ENCODE measurements at places on chromosomes 7 and 10.

DNA sequence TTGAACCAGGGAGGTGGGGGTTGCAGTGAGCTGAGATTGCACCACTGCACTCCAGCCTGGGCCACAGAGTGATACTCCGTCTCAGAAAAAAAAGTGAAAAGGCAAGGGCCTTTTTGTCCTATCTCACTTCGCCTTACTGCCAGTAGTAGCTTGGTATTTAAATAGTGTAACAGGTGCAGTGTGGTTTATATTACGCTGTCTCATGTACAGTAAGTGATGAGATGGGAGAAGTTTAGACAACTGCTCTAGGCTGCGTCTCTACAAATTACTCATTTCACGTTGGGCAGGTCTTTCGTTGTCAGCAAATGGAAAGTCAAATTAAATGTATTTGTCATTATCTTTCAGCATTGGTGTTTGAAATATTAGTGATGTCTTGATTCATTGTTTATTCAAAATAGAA is 15.5 kb upstream of the PFKFB3 start:
- no peak for DNase-seq

- DNase-seq: no peak
Observed at GRCh38 chr10:9004736-9005135, 950.2 kb downstream of the GATA3 start.

DNA sequence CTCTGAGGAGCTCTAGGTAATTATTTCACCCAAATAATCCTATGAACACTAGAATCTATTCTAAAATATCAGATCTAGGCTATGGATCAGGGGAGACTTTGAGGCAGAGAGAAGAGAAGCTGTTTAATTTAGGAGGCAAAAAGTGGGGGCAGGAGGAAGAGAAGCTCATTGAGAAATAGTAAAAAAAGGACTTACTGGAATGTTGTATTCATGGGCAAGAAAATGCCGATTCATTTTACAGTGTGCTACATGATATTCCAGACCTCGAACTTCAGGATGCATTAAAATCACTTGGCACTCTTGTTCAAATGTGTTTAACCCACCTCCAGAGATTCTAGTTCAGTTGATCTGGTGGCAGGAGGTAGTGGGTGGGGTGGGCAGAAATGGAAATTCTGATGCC is 109.5 kb upstream of the ITGB1 start:
- no peak for DNase-seq

GRCh38 chr10:121684276-121684675 is 86.0 kb upstream of the FGFR2 start:
- no peak for DNase-seq

GRCh38 chr7:111630862-111631261 is 68.6 kb upstream of the IMMP2L start:
- no peak for DNase-seq

- no peak for DNase-seq
Observed at GRCh38 chr7:34104115-34104514, 198.8 kb downstream of the BMPER start.

GRCh38 chr10:22372917-22373316 is 27.6 kb downstream of the SPAG6 start:
- no peak for DNase-seq

- DNase-seq: no peak
Observed at GRCh38 chr7:83701736-83702135, 52.8 kb upstream of the SEMA3E start.

GRCh38 chr7:118836933-118837332 is 612.4 kb downstream of the ANKRD7 start:
- no peak for DNase-seq

DNA sequence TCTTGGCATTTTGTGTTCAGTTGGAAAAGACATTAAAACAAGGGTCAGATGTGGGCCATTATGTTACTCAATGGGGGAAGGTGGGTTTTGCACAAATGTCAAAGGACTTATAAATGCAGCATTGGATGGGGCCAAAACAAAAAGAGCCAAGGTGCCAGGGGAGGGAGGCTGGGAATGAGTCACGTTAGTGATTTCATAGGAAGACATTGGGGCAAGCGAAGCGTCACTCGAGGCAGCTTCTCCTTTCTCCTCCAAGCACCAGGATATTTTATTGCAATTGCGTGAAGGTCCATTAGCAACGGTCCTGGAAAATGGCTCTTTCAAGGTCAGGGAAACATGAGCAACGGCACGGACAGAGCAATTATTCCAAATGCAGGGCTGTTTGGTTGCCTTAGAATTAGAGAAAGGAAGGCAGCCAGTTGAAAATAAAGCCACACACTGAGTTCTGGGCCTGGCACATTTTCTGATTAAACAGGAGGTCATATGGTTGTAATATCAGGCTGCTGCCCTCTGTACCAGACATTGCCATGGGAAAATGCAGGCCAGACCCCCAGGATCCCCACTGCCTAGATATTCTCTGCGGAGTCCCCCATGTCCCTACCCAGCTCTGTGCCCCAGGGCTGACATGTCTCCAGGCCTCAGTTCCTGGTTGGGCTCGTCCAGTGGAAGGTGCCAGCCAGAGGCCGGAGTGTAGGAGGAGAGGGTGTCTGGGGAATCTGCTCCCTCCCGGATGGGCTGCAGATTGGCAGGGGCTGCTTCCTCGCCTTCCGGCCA is 63.3 kb upstream of the NANOS1 start:
- DNase-seq: no peak

DNA sequence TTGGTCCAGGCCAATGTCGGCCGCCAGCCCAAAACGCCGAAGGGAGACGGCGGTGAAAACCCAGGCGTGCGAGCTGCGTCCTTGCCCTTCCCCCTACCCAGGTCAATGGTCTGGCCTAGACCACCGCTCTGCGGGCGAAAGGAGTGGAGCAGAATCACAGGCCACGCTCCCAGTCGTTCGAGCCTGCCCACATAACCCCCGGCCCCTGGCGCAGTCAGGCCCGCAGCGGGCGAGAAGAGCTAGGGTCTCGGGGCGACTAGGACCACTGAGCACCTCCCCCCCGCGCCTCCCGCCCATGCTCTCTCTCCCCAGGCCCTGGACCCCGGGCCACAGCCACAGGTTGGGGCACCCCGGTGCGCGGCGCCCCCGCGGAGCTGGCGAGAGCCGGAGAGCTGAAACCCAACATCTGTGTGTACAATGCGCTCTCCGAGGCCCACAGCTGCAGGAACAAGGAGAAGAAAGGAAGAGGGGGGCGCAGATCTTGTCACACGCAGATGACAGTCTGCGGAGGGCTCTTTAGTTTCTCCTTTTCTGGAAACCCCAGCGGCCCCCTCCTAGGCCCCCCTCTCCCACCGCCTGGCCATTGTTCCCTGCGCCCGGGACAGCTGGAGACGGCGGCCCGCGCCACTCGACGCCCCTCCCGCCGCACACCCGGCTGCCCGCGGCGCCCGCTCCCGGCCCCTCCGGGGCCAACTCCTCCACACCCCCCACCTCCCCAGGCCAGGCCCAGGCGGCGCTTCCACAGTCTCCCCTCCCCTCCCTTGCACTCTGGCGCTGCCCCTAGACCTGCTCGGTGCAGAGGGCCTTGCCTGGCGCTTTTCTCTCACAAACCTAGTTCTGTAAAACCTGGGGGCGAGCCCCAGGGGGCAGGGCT is 355.0 kb downstream of the DNAJB6 start:
- no peak for DNase-seq

DNA sequence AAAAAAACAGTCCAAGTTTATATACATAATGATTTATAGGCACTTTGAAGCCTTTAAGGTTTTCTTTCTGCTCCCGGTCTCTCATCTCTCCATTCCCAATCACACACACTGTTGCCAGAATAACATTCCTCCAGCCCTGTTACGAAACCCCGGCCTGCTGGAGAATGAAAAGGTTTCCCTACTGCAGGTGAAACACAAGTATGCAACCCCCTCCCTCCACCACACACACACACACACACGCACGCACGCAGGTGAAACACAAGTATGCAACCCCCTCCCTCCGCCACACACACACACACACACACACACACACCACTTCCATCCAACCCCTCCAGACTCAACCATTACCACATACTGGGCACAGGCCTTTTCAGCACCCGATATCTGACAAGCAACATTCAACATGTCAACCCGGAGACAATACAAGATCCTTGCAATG is 87.5 kb downstream of the PARD3 start:
- DNase-seq: no peak

DNA sequence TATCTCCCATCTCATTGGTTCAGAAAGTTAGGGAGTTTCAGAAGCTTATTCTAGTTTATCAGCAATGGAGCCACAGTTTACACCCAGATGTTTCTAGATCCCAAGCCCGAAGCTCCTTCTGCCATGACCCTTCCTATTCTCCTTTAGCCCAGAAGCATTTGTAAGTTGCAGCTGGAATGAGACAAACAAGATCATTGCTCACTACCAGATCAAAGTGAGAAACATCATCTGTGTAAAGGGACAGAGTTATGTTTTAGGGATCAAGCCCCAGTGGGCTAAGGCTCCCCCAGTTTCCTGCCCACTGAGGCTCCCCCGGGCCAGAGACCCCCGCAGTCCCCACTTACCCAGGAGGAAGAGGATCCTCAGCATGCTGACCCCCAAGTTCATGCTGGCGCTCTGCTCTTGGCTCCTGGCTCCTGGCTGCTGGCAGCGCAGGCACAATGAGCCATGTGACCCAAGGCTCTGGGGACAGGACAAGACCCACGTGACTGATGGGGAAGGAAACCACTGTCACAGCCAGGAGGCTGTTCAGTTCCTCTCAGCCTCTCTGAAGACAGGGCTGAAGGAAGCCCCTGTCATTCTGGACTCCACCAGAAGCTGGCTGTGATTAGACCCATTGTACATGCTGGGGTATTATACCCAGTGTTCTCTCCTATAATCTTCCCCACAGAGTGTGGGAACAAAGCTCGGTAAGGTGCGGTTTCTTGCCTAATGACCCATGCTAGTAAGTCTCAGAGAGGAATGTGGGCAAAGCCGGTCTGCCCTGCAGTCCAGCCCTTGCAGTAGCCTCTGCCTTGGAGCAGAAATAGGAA is at the start of gene TMEM273:
TMEM273 (minus strand) TSS at position 442 of the 812 bp plus-strand sequence; CDS start at position 387, 55 bp downstream.
- no peak for DNase-seq

GRCh38 chr10:62735464-62736167 is 68.9 kb upstream of the ADO start:
- no peak for DNase-seq

DNA sequence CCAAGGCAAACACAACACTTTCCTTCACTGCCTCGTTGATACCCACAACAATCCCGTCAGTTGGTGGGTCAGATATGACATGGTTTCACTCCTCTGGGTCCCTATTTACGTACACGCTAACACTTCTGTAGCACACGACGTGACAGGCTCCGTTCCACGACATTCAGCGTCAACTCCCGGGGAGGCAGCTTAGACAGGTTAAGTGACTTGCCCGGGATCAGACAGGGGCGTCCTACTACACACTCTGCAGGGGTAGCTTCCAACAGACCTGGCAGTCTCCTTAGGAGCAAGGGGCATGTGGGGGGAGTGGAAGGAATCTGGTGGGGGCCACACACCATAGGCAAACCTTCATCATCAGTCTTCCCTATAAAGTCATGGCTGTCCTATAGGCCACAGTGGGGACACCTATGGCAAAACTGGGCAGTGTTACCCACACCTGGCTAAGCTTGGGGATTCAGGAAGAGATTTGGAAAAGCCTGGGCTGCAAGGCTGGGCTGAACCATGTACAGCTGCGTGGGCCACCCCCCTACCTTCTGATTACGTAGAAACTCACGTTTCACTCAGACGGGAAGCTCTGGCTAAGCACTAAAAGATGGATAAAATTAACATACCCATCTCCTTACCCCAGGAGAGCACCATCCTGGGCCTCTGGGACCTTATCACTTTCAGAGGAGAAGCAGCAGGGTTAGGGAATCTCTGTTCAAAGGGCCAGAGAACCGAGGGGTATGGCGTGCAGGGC is 2.0 kb downstream of the TYSND1 start:
- DNase-seq: no peak

DNA sequence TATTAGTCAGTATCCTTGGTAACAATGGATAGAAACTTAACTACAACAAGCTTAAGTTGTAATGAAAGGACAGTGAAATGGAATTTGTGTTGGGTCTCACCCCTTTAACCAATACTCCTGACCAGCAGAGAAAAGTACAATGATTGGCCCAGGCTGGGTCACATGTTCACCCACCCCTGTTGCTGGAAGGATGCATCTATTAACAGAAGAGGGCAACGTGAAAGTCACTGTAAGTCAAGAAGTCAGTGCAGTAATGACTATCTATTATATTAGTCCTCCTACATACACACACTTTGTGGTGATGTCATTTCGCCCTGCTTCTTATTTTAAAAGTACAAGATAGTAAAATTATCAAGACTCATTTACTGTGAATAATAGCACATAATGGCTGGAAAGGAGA is 16.2 kb downstream of the PNLIPRP2 start:
- no peak for DNase-seq

DNA sequence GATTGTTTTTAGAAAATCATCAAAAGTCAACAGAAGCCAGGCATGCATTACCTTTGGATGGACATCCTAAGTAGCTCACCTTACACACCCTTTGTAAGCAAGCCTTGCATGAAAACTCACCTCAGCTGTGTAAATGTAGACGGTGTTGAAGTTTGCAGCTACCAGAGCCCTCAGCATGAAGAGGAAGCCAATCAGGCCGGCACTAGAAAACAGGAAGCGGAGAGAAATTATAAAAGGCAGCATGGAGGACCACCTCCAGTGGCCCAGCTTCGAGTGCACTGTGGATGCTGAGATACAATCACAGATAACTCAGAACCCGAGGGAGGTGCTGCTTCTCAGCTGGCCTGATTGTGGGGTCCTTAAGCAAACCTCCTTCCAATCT is 75.3 kb downstream of the SVOPL start:
- DNase-seq: no peak

DNA sequence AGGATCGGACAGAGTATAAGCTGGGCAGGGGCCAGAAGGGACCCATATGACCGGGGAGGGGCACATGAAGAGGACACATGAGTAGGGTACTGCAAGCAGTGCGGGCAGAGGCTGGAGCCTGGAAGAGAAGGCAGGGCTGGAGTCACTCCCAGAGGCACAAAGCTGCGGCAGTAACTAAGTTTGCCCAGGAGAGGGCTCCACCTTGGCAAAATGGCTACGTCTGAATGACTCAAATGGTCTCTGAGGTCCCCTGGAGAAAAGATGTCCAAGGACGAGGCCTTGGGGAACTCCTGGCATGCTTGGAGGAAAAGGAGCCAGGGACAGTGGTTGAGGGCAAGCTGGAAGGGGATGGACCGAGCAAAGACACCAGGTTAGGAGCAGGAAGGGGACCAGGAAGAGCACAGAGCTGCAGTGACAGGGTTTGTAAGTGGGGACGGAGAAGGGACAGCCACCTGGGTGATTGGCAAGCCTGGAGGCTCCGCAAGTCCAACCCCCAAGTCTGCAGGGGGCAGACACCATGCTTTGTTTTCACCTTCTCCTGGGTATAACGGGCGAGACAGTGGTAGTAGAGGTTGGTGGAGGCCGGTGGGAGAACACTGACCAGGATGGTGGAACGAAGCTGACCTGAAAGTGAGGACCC is 43.1 kb upstream of the LBX1 start:
- peak; percentile 25 for DNase-seq

GRCh38 chr10:126133082-126133620 is 236.8 kb downstream of the FANK1 start:
- DNase-seq: no peak

All from activated CD8-positive, alpha-beta memory T cell treated with anti-CD3 and anti-CD28 coated beads for 1 hour (primary cell).